ENCODE measurements at places on chromosomes 11 and 22.

DNA sequence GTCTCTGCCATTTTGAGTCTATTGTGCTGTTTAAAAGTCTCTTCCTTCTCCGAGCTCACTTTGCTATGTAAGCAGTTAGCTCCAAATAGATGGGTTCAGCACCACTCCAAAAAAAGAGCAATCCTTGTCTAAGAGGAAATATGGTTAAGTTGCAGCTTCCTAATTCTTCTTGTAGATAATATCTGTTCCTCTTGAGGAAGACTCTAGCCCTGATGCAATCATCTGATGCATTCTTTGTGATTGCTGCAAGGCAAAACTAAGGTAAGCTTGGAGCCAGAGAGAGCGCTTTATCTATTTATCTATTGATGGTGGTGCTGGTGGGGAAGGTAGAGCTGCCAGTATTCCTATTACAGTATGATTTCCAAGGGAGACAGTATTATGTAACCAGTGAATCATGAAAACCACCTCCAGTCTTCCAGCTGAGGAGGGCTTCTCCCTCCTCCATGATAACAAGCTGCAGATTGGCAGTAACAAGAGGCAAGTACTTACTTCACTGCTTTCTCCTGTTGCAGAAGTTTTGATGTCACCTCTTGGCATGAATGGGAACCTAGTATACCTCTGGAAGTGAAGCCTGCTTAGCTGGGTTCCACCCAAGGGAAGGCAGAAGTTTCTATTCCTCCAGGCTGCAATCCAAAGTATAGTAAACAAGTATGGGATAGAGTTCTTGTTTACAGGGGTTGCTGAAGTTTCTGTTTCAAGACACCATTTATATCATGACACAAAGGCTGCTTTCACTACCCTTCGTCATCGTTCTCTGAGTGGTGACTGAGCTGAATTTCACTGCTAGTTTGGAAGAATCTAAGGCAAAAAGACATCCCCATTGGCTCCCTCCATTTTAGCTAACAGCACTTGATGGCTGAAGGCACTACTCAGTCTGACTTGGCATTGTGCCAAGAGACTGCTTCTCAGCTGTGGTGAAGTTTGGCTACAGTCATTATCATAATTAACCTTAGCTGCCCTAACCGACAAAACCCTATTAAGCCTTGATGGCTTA lies 49.7 kb downstream of the FDX1 start:
- H3K4me1 ChIP-seq, result peaks cover 3% of the 10 kb centered on the region
- H3K27ac ChIP-seq, result no peak overlapping the region
- DNase-seq, result no peak
- no peak overlapping the region for H3K4me3 ChIP-seq
- peaks cover 3% of the 10 kb centered on the region for H3K27me3 ChIP-seq
- H3K36me3 ChIP-seq, result peaks cover 2% of the 10 kb centered on the region

GRCh38 chr11:6354651-6355485 lies 34.6 kb upstream of the CAVIN3 start:
- H3K27ac ChIP-seq, result no peak overlapping the region
- H3K36me3 ChIP-seq, result no peaks in the 10 kb centered on the region
- no peak overlapping the region for H3K4me3 ChIP-seq
- no peak for DNase-seq
- peaks cover 10% of the 10 kb centered on the region for H3K4me1 ChIP-seq

GRCh38 chr11:132263241-132263640 lies 892.8 kb downstream of the NTM start:
- no peaks in the 10 kb centered on the region for H3K36me3 ChIP-seq
- no peak for DNase-seq

DNA sequence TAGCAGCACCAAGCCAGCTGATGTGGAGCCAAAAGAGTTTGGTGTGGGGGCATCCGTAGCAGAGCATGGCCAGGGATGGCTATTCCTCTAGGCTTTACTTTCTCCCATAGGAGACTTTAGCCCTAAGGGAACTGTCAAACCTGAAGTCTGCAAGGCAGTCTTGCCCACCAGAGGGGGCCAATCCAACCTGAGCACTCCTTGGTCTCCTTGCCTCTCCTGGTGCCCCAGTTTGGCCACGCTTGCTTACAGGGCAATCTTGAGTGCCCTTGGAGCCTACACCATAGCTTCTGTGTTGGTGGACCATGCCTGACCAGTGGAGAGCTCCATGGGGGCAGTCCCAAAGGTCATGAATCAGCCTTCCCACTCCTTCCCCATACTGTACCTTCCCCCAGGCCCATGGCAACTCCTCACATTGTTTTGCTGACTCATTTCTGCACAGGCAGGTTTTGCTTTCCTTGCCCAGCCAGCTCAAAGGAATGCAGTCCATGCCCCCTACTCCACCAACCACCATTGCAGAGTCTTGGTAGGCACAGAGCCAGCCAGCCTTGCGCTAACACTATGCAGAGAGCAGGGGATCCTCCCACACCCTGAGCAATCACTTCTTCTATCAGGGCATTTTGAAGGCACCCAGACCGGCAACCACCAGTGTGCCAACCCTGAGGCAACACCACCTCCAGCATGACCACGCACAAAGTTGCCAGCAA lies 1421.2 kb upstream of the RAG2 start:
- H3K27ac ChIP-seq, result no peak overlapping the region
- no peaks in the 10 kb centered on the region for H3K36me3 ChIP-seq
- no peak for DNase-seq
- H3K4me1 ChIP-seq, result no peaks in the 10 kb centered on the region
- H3K27me3 ChIP-seq, result no peaks in the 10 kb centered on the region

DNA sequence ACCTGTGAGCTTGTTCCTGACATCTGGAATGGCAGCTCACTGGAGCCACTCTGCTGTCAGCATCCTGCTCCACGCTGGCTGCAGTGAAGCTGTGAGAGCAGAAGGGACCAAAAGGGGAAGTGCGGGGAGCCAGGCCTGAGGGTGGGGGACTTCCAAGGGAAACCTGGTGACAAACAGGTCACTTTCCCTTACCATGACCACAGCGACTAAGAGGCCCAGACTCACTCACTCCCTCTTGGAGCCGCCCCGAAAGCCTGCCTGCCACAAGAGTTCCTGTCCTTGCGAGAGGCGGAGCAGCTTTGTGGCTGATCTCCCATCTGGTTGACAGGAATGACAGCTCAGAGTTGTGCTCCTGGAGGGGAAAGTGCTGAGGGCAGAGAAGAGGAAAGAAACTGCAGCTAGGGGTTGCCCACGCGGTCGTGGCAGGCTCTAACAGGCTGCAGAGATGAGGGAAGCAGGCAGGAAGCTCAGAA lies 183.8 kb upstream of the NTM start:
- H3K4me1 ChIP-seq, result no peaks in the 10 kb centered on the region
- H3K27me3 ChIP-seq, result peaks cover 2% of the 10 kb centered on the region
- H3K4me3 ChIP-seq, result no peak overlapping the region
- H3K36me3 ChIP-seq, result no peaks in the 10 kb centered on the region

DNA sequence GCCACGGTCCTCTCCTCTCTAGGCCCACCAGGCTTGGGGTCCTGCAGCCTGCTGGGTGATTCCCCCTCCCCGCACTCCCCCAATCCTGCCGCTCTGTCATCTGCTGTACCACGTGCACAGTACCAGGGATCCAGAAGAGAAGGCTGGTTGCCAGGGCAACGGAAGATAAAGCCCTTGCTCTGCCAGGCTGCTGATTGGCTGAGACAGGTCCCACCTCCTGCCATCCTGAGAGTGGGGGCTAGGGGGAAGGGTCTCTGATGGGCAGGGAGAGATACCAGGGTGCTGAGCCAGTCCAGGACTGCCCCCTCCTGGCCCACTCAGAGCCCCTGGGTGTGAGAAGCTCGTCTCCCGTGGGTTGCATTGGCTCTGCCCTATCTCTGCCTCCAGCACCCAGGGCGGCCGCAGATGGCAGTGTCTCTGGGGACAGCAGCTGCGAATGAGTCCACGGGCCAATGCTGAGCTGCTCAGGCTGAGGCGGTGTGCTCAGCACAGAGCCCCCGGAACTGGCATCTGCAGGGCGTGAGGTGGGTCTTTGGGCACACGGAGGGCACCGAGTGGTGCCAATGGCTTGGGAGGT lies at the start of gene SMIM45:
SMIM45 (plus strand) TSS at position 253 of the 577 bp plus-strand sequence.
- H3K4me3 ChIP-seq, result no peak within 1 kb of the TSS
- H3K4me1 ChIP-seq, result peaks cover 16% of the 10 kb centered on the region
- no peaks in the 10 kb centered on the region for H3K36me3 ChIP-seq
- no peak within 1 kb of the TSS for H3K27ac ChIP-seq
- no peaks in the 10 kb centered on the region for H3K27me3 ChIP-seq

DNA sequence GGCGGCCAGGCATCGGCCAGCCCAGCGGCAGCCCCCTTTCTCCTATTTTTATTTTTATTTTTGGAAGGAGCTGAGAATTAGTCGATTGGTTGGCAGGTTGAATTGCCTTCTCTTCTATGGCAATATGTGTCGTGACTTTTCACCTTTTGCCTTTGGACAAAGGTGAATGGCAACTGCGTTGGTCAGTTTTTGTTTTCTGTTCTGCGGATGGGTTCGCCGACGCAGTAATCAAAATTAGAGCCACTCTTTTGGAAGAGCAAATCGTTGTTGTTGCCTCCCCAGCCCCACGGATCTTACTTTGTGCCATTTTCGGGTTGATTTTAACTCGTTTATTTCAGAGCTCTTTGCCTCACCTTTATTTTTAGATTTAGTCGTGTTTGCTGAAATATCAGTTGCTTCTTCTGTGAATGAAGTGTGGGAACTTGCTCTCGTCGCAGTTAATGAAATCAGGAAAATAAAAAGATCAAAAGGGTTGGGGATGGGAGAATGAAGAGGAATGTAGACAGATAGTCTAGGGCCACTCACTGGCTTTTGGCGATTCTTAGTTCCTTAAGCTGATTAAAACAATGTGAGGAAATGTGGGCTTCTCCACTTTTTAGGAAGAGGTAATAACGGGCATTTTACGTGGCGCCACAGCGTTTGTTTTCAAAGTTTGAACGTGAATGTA lies 1.6 kb downstream of the CECR2 start:
- H3K27me3 ChIP-seq, result peaks cover 54% of the 10 kb centered on the region
- H3K36me3 ChIP-seq, result peaks cover 5% of the 10 kb centered on the region
- H3K27ac ChIP-seq, result no peak overlapping the region
- peak overlapping the region; percentile 31 for H3K4me3 ChIP-seq
- peaks cover 20% of the 10 kb centered on the region for H3K4me1 ChIP-seq

- no peaks in the 10 kb centered on the region for H3K4me1 ChIP-seq
- no peak for DNase-seq
- H3K27me3 ChIP-seq, result no peaks in the 10 kb centered on the region
- no peak overlapping the region for H3K4me3 ChIP-seq
- H3K36me3 ChIP-seq, result no peaks in the 10 kb centered on the region
These were observed 276.5 kb upstream of the MTNR1B start for GRCh38 chr11:92692826-92693546.

All from activated CD8-positive, alpha-beta memory T cell treated with anti-CD3 and anti-CD28 coated beads, Interleukin-2, amount 10 ng/mL, durations not matched to agents 7 days and 5 days (primary cell).